ENCODE measurements at places on chromosomes 2 and 18.

DNA sequence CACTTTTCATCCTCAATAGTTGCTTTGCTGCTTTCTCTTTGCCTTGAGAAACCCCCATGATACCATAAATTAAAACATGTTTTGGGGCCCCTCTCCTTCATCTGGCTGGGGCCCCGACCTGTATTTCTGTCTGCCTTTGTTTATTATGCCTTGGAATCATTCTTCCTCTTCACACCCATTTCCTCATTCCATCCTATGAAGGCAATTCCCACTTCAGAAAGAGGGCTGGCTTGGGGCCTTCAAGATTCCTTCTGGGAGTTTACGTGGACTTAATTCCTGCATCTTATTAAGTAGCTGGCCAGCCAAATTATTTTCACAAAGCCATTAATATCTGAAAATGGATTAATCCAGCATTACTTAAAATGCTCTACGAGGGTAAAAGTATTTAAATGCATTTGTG is 6.8 kb upstream of the LRRTM1 start:
- no peak for DNase-seq

DNA sequence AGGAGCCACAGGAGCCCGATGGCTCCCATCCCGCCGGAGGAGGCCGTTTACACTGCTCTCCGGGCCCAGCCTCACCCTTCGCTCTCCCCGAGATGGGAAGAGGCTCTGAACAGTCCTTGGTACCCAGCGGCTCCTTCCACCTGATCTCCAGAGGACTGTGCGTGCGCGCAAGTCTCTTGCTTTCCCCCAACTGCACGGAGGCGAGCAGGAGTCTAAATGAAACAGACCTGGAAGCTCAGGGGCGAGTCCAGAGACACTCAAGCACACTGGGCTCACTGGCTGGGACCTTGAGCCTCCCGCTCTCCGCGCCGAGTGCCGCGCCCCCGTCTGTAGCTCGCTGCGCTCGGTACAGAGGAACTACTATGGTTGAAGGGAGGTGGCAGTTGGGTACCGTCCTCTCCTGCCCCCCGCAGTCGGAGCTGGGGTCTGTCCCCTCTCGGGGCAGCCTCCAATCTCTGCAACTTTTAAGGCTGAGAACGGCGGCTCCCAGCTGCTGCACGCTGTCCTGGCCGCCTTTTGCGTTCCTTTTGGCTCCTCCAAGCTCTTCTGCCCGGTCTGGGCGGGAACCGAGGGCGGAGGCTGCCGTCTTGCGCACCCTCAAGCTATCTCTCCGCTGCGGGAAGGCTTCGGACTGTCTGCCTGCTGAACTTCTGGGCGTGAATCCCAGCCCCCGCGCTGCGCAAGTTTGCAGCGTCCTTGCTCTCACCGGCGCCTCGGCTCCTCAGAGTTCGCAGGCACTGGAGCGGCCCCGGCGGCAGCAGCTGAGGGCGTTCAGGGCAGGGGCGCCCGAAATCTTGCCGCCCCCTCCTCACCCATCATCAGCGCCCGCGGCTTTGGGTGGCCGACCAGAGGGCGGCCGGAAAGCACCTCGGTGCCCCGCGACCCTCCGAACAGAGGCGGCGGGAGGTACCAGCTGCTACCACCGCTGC is 491 bp downstream of the ALK start:
- DNase-seq: no peak

GRCh38 chr2:23291239-23291638 is 93.7 kb upstream of the KLHL29 start:
- DNase-seq: no peak

GRCh38 chr2:123091471-123091870 is 933.6 kb upstream of the CNTNAP5 start:
- DNase-seq: no peak

DNA sequence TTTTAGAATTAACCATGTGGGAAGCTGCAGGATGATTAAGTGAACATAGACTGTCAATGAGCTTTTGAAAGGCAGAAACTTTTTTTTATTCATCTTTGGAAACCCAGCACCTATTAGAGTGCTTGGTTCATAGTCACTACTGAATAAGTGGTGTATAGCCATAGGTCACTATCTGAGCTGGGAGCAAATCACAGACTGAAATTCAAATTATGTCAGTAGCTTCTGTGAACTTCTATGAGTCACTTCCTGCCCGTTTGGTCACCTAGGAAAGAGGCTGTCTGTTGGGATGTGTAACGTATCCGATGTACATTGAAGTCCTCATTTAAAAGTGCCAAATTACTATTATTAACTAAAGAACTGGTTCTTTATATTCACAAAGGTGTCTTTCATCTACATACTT is 20.5 kb upstream of the SLC40A1 start:
- no peak for DNase-seq

- no peak for DNase-seq
These were observed 69.1 kb upstream of the NFATC1 start for GRCh38 chr18:79326413-79327198.

DNA sequence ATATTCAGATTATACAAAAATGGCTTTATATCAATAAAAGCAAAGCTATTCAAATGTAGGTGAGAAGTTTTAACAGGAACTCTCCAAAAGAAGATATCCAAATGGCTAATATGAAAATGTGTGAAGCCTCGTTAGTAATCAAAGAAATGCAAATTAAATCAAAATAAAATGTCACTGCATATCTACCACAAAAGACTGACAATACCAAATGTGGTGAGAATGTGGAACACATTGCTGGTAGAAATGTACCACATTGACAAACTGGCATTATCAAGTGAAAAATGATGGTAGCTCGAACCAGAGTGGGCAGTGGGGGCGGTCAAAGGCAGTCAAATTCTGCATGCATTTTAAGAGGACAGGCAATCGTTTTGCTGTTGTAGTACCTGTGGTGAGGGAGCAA is 1012.7 kb downstream of the TDRD15 start:
- DNase-seq: no peak

DNA sequence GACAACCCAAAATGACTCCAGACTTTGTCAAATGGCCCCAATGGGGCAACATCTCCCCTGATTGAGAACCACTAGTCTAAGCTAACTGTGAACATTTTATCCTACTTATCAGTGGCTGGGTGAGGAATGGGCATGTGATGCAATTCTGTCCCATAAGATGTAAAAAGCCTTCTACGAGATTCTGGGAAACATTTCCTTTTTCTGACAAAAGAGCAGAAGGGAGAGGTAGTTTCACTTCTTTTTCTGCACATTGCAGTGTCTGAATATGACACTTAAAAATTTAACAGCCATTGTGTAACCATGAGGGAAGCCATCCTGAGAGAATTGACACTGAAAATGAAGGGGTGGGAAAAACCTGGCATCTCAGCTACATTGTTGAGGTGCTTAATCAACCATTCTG is 17.3 kb upstream of the MARCHF4 start:
- no peak for DNase-seq

- DNase-seq: no peak
These were observed 148.3 kb downstream of the LAMA3 start for GRCh38 chr18:23837591-23837990.

GRCh38 chr18:74906184-74906583 is 302.8 kb downstream of the PTGR3 start:
- DNase-seq: no peak
